NCI-H1930 (cell line): ENCODE measurements at places on chromosomes 1 and 21.

DNA sequence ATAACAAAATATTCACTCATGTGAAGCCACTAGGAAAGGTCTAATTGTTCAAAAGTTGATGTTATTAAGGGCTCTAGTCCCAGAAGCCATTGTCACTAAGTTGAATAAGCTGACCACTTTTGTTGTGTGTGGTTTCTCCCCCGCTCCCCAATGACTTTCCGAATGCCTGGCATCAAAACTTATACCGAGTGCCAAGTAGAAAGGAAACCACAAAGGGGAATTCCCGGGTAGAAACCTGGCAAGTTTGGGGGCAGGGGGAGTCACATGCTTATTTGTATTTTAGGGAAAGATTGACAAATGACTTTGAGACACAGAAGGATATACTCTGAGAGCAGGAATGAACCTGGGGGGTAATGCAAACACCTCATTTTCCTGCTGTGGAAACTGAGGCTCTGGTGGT lies 154.1 kb downstream of the TGFBR3 start:
- no peak for DNase-seq

DNA sequence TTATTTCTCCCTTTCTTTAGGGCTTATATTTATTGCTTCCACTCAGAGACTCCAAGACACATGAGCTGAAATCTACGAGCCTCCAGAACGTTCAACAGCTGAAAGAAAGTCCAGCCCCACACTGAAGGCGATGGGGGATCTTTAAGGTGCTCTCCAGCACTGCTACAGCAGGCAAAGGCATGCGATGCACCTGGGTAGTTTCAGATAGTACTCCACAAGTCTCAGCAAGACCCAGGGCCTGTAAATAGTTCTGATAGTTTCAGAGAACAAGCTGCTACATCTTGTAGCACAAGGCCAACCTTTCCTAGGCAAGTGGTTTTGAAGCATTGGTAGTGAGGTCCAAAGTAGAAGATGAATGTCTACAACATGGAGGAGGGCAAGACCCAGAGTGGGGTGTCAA lies 2.2 kb upstream of the HSD3B1 start:
- DNase-seq: no peak

GRCh38 chr1:3706651-3707297 lies 45.5 kb upstream of the CCDC27 start:
- DNase-seq: no peak

DNA sequence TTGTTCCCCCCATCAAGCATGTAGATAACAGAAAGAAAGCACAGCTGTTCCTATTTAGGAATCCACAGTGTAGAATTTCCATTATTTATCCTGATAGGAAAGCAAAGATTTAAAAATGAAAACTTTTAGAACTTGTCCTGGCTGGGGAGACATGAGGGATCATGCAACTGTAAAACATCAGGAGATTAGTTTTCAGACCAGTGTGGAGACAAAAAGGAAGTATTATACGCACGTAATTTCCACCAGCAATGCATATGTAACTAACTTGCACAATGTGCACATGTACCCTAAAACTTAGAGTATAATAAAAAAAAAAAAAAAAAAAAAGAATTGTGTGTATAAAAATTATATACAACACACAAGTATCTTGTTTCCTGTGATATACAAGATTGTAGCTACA lies 172.4 kb downstream of the NEGR1 start:
- no peak for DNase-seq

DNA sequence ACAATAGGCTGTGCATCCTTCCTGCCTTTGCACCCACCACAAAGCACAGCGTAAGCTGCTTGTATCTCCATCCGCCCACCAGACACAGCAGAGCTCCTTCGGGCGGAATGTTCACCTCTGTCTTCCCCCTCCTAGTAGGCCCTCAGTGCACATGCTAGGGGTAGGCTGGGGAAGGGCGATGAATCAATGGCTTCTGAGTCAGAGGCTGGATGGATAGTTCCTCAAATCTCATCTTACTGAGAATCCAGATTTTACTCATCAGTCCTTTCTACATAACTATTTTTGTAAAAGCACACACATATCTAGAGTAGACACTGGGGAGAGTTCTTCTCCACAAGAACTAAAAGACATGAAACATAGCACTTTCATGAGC lies 73.8 kb downstream of the BCAR3 start:
- DNase-seq: no peak

- peak; percentile 37 for DNase-seq
These were observed 121.2 kb downstream of the SLC45A1 start for GRCh38 chr1:8439015-8439702.

- DNase-seq: peak; percentile 13
These were observed 940 bp upstream of the ATAD3A start for GRCh38 chr1:1510912-1511532.

GRCh38 chr1:190391582-190391981 lies 86.1 kb downstream of the BRINP3 start:
- DNase-seq: no peak

DNA sequence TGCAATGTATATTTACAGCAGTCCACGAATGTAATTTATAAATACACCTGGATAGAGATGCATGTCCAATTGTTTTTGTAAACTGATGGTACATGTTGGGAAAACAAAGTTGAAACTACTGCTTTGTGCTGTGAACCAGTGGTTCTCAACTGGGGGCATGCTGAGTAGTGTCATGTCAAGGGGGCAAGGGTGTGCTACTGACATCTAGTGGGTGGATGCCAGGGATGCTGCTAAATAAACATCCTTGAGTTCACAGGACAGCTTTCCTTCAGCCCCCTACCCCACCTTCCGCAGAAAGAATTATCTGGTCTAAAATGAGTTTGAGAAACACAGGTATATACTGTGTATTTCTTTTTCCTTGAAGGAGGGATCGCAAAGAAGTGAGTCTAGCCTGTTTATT lies 95.9 kb downstream of the RASAL2 start:
- DNase-seq: peak; percentile 45

DNA sequence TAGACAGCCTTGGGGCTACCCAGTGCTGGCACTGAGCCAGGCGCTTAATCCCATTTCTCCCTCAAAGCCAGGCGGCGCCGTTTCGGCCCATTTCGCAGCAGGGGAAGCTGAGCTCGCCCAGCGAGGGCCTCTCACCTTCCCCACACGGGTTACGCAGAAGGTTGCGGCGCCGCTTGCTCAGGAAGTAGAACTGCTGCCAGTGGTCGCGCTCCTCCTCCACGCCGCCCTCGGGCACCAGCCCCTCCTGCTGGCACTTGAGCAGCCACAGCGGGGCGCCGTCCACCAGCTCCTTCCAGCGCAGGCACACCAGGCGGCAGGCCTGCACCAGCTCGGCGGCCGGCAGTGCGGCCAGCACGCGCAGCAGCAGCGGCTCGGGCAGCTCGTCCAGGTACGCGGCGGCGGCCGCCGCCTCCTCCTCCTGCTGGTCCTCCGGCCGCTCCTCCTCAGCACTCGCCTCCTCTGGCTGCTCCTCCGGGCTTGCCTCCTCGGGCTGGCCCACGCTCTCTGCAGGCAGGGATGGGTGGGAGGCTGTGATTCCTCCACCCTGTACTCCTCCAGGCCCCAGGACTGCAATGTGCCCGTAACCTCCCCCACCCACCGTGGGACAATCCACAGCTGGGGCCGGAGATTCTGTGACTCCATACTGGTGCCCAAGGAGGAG lies 3.8 kb downstream of the FBXO2 start:
- no peak for DNase-seq

DNA sequence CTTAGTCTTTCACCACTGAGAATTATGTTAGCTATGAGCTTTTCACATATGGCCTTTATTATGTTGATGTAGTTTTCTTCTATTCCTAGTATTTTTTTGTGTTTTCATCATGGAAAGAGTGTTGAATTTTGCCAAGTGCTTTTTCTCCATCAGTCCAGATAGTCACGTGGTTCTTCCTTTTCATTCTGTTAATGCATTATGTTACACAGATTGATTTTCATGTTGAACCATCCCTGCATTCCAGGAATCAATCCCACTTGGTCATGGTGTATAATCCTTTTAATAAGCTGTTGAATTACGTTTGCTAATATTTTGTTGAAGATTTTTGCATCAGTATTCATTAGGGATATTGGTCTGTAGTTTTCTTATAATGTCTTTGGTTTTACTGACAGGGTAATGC lies 17.7 kb downstream of the FHAD1 start:
- no peak for DNase-seq

GRCh38 chr1:169726851-169727250 lies 7.0 kb downstream of the SELE start:
- DNase-seq: no peak

DNA sequence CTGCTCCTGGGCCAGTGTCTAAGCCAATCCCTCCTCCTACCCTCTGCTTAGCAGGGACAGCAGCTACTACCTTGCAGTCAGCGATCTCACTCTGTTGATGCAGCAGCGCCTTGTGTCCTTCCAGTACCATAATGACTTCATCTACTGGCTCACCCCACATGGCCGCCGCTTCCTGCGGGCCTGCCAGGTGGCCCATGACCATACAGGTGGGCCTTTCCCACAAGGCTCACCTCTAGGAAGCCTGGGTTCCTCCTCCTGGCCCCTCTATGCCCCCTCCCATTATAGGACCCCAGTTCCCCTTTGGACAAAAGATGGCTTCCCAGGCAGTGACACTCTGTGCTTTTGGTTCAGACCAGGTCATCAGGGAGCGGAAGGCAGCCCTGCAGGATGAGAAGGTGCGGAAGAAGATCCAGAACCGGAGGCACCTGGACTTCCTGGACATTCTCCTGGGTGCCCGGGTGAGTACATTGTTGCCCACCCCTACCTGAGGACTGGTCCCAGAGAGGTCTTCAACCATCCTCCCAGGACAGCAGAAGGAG lies 15.1 kb downstream of the CYP4B1 start:
- DNase-seq: no peak

DNA sequence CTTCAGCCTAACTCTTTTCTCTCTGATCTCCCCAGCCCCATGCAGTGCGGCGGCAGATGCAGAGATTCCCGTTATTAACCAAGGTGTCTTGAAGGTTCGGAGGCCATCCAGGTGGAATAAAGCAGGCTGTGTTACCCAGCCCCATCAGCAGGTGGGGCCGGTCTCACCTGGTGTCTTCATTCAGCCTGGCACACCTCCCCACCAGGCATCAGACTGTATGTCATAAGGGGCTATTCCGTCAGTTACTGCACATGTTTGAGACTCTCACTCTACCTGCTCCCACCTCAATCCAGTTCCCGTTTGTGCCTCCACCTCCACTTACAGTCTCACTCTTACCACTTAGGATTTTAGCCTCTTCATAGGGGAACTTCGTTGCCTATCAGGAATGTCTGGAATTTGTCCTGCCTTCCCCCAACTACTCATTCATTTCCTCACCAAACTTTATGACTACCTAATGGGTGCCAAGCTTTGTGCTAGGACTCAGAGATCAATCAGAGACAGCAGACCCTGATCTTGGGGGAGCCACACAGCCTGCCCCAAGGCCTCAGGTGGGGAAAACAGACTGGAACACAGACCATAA lies 170.2 kb downstream of the PLPP3 start:
- no peak for DNase-seq
